Activated T-cell treated with anti-CD3 and anti-CD28 coated beads, Interleukin-2, amount 50 U/mL, for 48 hours (primary cell): ENCODE measurements at places on chromosomes 1 and 21.

DNA sequence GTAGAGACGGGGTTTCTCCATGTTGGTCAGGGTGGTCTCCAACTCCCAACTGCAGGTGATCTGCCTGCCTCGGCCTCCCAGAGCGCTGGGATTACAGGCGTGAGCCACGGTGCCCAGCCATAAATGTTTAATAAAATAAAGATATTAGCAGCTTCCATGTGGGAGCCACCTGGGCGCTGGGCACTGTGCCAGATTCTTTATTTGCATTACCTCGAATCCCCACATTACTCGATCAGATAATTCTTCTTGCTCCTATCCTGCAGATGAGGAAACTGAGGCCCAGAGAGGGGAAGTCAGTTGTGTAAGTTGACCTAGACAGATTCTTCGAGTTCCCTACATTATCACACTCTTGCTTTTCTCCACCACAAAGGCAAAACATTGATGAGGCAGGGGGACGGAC is 24.9 kb upstream of the TENT5B start:
- DNase-seq, result no peak

- DNase-seq, result no peak
Observed at GRCh38 chr1:151681923-151682322, 34.7 kb downstream of the CELF3 start.

GRCh38 chr1:1616045-1616790 is 918 bp downstream of the MIB2 start:
- no peak for DNase-seq

DNA sequence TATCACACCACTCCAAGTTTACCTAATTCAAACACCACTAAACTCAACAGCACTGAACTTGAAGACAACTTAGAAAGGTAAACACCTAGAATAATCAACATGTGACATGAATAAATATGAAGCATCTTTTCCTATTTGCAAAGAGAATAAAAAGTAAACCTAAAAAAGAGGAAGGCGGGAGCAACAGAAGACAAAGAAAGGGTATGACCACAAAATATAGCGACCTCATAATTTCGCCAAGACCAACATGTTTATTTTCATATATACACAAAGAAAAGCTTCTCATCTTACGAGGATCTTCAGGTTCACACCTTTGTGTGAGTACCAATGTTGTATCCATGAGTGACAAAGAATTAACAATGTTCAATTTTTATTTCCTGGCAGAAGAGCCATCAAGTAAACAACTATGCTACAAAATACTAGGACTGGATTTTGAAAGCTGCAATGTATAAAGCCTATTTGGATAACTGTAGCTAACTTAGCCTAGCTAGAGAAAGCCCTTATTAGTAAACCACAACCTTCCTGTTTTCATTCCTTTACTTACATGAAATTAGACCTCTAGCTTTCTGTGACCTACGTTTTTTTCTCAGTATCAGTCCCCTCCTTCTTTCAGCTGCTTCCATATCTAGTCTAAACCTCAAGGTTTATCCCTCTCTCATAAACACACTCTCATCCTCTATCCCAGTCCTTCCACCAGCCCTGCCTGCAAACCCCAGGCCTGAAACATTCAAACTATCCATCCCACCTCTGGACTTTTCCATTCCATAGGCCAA is 21.3 kb upstream of the PHTF1 start:
- DNase-seq, result no peak

DNA sequence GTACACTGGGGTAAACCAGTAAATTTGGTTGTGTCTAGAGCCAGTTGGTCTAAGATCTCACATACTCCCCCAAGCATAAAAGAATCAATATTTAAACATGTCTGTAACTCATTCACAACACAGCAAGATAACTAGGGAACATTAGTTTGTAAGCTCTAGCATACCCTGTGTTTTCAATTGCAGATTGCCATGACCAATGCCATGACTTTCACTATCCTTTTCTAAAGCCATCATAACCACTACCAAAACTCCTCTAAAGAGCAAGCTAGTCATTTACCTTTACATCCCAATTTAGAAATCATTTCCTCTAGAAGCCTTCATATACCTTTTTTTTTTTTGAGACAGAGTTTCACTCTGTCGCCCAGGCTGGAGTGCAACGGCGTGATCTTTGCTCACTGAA is 56.5 kb upstream of the PLA2G4A start:
- DNase-seq, result no peak

DNA sequence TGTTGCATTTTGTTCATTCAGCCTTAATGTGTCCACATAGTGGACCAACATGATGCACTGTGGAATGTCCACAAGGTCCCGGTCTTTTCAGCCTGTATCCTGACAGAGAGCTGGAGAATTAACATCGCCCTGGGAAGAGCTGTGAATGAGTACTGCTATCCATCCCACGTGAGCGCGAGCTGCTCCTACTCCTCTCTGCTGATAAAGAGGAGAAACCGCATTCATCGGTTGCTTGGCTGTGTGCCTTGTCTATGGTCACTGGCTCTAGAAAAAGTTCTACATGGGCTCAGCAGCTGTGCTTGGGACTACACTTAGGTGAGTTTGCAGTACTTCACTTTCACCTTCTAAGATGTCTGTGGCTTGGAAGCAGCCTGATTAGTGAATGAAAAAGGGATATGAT is 31.1 kb upstream of the IGSF5 start:
- no peak for DNase-seq

GRCh38 chr1:4699376-4700301 is 45.2 kb downstream of the AJAP1 start:
- DNase-seq, result no peak

- peak; percentile 65 for DNase-seq
Observed at GRCh38 chr1:27109103-27109822, 45.7 kb downstream of the SLC9A1 start.

DNA sequence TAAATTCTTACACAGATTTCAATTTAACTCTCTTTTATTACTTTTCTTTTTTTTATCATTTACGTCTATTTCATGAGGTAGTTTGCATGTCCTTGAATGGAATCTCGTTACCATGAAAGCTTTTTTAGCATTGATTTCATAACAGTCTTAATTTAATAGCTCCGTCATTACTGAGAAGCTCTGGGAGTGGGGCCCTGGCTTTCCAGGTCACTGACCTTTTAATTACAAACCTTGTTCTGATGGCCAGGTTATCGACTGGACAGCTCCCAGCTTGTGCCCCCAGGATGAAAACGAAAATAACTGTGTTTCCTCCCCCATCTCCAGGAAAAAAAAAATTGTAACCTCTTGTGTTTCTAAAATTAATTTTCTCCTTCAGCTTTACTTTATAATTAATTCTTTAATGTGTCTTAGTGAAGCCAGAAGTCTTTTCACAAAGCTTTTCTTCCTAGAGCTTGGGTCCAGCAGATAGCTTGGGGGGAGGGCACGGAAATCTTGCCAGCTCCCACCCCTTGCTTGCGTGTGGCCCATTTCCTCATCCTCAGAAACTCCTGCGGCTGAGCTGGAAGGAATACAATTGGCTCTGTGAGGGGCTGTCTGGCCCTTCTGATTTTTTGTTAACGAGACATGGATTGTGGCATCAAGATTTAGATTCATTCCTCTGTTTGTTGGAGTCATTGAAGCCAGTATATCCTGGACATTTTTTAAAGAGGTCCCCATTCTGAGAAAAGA is 65.7 kb downstream of the PEX14 start:
- no peak for DNase-seq

- DNase-seq, result no peak
Observed at GRCh38 chr1:101769520-101769919, 227.2 kb downstream of the OLFM3 start.

DNA sequence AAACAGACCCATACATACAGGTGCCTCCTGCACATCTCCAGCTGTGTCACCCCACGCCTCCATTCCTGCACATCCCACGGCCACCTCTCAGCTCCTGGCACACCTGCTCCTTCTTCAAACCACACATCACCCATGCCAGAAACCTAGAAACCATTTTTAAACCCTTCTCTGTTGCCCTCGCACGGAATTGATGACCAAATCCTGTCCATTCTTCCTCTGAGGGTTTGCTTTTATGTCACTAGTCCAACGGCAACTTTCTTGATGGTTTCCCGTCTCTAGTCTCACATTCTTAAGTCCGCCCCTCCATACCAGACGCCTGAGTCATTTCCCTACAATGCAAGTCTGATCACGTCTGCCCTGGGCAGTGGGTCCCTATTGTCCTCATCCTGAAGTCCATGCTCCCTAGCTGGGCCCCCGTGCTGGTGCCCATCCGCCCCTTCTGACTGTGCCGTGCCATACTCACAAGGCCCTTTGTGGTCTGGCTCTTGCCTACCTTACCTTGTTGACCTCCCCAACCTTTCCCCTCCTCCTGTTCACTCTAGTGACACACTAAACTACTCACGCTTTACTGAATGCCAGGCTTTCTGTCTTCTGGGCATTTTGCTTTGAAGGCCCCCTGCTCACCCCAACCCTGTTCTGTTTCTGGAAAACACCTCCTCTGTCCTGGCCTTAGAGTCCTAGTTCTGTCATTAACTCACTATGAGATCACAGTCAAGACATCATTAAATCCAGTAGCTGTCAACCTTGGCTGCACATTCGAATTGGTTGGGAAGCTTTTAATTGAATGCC is 17.6 kb downstream of the SLC2A1 start:
- DNase-seq, result no peak
